ENCODE measurements at places on chromosomes 2 and 18.
A peak's percentile ranks its signal among the peaks of the same experiment; 100 is the strongest.

- peak; percentile 84 for ATAC-seq
Observed at GRCh38 chr18:57737400-57738060, 65.6 kb downstream of the ATP8B1 start.

- peak; percentile 9 for ATAC-seq
Observed at GRCh38 chr2:168190590-168191336, 56.6 kb downstream of the STK39 start.

GRCh38 chr2:47177043-47177565, 22.0 kb upstream of the STPG4 start:
- no peak for ATAC-seq

GRCh38 chr18:37368110-37368954, 197.3 kb downstream of the CELF4 start:
- ATAC-seq: no peak

GRCh38 chr18:80246445-80247392, 595 bp downstream of the PARD6G start:
- peak; percentile 43 for ATAC-seq

GRCh38 chr2:37855283-37856041, 69.6 kb upstream of the RMDN2 start:
- peak; percentile 59 for ATAC-seq

DNA sequence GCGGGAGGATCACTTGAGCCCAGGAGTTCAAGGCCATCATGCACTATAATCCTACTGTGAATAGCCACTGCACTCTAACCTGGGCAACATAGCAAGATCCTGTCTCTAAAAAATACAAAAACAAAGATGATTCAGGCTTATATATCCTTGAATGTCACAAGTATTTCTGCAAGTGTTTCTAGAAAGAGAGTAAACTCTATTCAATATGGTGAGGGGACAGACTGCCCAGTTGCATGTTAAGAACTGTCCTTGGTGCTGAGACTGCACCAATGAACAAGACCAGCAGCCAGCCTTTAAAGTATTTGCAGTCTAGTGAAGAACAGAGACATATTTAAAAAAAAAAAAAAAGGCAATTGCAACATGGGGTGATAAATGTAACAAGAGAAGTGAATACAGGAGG, 16.4 kb downstream of the MAP3K19 start:
- peak; percentile 67 for ATAC-seq

GRCh38 chr2:73963385-73964120, 21.2 kb upstream of the TET3 start:
- no peak for ATAC-seq

- ATAC-seq: peak; percentile 93
Observed at GRCh38 chr2:221097568-221097915, 474.6 kb downstream of the EPHA4 start.

GRCh38 chr2:161379740-161380139, 36.4 kb upstream of the TBR1 start:
- ATAC-seq: no peak

GRCh38 chr2:237892984-237893595, 33.7 kb downstream of the RAMP1 start:
- no peak for ATAC-seq

- no peak for ATAC-seq
Observed at GRCh38 chr2:65969161-65969560, 465.8 kb upstream of the MEIS1 start.

DNA sequence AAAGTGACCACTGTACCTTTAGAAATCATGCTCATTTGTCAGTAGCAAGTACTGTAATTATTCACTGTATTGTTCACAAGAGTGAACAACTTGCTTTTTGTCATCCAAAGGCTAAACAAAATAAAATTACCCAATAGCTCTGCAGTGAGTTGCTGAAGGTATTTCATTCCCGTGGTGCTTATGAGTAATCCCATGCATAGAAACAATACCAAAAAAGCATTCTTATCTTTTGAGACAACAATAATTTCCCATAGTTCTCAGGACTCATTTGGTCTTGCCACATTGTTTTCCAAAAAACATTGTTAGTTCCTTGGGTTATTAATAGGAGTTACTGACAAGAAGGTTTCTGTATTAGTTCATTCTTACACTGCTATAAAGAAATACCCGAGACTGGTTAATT, 503.2 kb upstream of the FAM98A start:
- no peak for ATAC-seq

GRCh38 chr18:25726298-25726697, 364.1 kb downstream of the SS18 start:
- ATAC-seq: peak; percentile 56

DNA sequence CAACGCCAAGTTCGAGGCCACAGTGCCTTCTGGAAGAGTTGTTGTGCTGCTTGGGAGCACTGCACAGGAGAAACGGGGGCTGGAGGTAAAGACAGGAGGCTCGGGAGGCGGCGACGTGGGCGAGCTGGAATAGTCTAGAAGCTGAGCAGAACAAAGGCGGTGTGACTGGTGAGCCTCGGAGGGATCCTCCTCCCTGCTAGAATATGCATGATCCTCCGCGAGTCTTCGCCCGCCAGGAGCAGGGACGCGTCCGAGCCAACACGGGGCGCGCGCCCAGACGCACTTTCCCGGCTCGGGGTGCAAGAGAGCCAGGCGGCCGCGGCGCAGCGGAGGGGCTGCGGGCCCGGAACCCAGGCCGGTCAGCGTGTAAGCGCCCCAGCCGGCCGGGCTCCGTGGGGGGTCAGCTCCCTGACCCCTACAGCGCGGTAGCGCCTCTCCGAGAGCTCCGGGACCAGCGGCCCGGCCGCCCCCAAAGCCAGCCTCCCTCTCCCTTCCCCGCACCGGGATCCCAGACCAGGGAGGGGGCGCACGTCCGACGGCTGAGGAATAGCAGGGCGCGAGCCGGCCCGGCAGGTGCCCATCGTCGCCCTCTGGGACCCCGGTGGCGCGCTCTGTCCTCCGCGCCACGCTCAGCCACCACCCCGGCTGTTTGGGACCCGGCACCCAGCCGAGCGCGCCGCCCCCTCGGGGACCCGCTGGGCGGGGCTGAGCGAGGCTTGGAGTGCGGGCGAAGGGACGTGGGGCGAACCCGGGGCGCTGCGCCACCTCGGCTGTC, 62.5 kb downstream of the GNAL start:
- no peak for ATAC-seq

DNA sequence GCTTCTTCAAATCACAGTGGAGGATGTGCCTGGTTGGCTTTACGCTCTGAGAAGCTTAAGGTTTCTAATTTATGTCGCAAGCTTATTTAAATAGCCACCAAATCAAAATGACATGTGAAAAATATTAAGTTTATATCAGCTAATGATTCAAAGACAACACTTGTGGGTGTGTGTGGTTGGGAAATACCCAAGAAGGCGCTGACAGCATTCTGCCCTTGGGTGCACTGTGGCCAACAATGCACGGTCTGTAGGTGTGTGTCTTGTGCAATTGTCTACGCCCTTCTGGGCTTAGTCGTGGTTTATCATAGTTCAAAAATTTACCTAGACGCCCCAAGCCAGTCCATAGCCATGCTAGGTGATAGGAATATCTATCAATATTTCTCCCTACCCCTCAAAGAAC, 60.9 kb downstream of the KCTD1 start:
- no peak for ATAC-seq

DNA sequence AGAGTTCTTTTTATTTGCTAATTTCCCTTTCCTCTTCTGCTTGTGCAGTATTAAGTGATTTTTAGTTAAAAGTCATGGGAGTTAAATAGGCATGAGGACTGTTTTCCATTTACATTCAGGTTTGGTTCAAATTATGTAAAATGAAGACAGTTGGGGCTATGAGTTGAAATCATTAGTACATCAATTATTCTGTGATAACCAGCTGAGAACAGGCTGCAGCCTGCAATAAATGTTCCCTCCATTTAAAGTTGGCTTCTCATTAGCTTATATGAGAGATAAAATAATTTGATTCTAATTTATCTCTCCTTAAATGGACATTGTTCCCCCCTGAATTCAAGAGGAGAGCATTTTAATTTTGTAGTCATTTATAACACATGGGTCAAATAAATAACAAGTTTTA, 48.3 kb downstream of the RHBDD1 start:
- ATAC-seq: no peak

DNA sequence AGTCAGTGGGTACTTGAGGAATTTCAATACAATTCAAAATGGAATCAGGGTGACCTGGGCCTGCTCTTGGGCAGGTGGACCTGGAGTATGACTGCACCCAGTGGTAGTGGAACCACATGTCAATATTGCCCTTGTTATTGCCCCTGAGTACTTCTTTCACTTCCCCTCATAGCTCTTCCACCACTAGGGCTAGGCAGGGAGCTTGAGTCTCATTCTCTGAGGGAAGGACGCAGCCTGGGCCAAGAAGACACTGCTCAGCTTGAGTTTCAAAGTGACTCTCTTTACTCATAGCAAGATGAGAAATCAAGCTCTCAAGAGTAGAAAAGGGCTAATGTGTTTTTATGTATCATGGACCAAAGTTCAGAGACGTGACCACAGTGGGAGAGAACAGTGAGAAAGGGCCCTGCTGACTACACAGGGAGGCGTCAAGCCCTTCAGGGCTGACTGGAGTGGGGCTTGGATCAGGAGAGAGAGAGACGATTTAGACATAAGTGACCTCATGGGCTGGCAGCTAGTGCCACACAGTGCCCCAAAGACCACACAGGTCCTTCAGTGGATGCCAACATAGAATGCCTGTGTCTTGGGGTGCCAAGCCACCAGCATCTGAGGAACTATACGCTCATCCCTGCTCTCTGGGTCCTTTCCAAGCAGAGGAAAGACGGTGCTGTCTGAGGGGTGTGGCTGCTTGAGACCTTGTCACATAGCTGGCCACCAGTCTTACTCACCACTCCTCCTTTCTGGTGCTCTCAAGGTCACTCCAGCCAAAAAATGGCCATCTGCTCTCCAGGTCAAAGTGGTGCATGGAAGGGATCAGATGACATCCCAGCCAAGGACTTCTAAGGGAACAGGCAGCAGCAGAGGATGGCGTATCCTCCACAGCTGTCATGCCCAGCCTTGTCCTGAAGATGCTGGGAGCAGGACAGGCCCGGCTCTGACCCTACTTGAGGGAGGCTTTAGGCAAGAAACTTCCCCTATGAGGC, 13.0 kb downstream of the PTMA start:
- ATAC-seq: no peak

DNA sequence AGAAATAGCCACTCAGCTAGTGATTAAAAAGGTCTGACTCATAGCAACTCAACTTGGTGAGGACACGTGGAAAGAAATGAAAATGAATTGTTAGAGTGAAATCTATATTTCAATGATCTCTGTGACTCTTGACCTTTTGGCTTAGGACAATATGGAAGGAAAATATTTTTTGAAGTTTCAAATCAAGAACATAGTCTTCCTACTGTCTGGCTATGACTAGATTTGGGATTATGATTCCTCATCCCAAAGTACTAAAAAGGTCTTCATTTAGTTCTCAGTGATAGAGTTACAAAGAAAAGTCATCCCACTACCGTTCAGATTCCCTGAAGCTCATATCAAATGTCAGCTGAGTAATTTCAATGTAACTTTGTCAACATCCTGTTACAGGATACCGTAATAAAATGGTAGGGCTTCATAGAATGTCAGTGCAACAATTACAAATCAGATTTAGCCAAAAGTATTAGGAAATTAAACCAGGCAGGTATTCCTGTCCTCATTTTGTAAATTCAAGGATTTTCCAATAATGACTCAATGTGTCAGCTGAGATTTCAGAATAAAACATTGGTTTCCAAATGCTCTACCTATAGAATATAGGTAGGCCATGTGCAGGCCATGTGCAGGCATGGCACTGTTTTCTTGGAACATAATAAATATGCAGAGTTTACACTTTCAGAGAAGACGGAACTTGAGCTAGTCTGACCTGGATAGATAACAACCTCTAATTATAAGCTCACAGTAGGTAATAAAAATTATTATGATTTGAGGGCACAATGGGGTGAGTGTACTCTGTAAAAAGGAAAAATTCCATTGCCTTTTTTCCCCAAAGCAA, 36.0 kb downstream of the ANKRD29 start:
- peak; percentile 73 for ATAC-seq

- peak; percentile 94 for ATAC-seq
Observed at GRCh38 chr2:20135631-20136050, 84.2 kb upstream of the LAPTM4A start.

DNA sequence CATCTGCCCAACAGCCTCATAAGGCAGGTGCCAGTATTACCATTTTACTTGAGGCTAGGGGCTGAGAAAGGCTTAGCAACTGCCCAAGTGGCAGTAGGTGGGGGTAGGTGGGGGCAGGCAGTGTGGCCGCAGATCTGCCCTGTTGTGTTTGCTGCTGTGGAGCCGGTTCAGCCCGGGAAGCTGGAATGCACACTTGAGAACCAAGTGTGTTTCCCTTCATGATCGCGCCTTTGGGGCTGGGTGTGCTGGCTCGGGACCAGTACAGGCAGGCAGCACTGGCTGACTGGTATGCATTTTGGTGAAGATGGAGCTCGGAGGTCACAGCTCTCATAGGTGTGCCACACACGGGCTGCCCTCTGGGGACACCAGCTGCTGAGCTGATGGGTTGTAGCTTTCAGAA, 85.1 kb downstream of the CABLES1 start:
- no peak for ATAC-seq

DNA sequence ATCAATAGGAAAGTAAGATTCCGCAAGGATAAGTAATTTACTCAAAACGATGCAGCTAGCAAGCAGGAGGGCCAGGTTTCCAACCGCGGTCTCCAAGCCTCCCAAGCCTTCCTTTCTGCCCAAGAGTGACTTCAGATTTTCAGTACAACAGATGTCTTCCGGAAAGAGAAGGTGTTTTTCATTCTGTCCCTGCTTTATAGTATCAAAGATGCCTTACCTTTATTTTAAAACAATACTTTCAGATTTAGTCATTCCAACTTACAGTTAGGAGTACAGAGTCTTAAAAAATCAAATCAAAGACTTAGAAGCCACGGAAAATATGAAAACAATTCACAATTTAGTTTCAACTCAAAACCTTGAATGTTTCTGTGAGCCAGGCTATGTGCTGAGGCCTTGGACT, 43.6 kb downstream of the CYB5A start:
- no peak for ATAC-seq

- no peak for ATAC-seq
Observed at GRCh38 chr2:37226863-37227262, 4.5 kb downstream of the CEBPZ start.

DNA sequence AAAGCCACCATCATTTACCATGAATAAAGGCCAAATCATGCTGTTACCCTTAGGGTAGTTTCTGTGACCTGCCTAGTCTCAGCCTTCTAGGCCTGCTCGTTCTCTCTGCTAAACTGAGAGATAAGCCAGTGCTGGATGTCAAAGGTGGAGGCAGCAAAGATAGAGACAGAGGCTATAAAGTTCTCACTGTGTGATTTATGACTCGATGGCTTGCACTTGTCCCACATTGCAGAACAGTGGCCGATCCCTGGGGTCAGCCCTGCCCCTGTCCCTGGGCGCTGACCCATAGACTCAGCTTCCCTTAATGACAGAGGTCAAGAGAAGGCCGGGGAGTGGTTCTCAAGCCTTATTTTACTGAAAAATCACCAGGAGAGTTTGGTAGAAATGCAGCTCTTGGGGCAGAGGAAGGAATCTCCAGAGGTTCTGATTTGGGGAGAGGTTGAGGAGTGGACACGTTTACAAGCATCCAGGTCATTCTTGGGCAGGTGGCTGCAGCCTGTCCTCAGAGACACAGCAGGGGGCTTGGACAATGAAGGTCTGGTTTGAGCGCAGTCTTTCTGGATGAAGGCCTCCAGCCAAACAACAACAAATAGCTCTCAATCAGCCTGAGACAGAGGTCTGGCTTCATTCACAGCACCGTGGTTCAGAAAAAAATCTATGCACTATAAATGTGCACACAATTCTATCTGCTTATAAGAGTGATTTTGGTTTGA, 143.5 kb downstream of the ACKR3 start:
- ATAC-seq: no peak

GRCh38 chr18:12906773-12907172, 22.7 kb upstream of the PTPN2 start:
- ATAC-seq: no peak

GRCh38 chr2:224959556-224959955, 82.7 kb downstream of the DOCK10 start:
- no peak for ATAC-seq

Data from SK-N-SH treated with all-trans-retinoic acid at 6 μM for 48 hours (cell line).